ENCODE measurements at places on chromosomes 5 and 9.

DNA sequence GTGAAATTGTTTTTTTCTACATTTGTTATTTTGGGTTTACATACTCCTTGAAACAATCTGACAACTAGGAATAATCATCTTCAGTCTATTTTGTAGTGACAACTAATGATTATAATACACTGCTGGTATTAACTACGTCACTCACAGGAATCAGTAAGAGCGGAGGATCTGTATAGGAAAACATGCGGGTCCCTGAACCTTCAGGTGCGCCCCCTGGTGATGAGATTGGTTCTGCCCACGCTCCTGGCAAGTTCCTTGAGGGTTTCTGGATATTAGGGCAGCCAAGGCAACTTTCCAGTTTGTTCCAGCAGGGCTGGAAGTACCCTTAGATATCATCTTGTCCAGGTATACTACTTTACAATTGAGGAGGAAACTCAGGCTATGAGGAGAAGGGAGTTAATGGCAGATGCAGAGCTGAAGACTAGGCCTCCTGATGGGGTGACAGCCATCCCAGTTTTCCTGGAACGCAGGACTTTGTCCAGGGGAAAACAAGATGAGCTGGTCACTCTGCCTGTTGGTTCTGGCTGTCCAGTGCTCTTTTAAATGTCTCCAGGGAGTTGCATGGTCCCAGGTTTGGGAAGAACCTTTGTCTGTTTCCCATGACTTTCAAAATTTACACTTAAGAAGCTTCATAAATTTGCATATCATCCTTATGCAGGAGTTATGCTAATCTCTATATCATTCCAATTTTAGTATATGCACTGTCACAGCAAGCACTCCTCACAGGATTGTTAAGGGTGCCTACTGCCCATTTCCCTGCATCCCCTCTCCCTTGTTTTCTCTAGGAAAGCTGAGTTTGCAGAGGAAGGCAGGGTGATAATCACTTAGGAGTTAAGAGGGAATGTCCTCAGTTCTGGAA, 14.9 kb upstream of the WNT8A start:
- DNase-seq: peak; percentile 67

DNA sequence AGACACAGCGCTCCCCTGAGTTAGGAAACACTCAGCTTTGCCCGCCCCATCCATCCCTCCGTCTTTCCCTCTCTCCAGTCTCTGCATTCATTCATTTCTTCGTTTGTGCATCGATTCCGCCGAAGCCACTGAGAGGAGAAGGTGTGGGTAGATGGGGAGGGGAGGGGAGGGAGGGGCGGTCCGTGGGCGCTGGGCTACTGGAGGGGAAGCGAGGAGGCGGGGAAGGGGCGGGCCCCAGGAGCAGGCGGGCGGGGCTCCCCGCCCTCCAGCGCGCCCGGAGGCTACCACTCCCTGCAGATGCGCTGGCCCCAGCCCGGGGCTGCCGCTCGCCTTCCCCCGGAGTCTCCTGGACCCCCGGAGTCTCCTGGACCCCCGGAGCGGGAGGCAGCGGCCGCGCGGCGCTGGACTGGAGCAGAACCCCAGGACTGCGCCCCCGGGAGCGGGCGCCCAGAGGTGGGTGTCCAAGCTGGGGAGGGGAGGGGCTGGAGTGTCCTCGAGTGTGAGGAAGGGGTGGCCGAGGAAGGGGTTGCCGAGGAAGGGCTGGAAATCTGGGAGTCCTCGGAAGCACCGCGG, 159.5 kb downstream of the C9orf152 start:
- DNase-seq: peak; percentile 58

- no peak for DNase-seq
Measured at GRCh38 chr5:18114151-18114757, 480.0 kb downstream of the TAF11L14 start.

- DNase-seq: no peak
Measured at GRCh38 chr9:91379426-91379825, 17.7 kb upstream of the AUH start.

DNA sequence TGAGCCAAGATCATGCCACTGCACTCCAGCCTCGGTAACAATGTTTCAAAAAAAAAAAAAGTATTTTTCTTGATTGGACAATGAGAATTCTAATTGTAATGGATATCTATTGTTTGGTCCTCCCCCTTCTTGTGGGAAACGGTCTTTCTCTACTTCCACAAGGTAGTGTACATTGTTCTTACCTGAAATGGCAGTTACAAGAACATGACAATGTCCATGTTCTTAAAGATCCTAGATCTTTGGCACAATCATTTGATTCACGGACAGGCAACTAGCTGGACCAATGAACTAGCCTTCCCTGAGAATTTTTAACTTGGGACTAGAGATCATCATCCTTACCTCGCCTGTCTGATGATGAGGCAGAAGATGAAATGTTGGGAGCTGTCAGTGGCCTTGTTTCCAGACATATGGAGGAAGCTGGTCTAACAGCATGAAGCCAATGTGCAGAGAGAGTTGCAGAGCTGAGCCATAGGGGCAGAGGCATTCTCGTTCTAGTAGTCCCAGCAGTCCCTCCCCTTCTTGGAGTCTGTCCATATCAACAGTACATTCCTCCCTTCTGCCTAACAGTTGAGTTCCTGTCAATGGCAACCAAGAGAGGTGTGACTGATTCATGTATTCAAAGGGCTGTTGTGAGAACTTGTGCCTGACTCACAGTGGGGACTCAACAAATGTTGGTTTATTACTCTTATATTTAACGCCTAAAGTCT, 2.1 kb upstream of the MARCHF6 start:
- DNase-seq: no peak
